Fibroblast of lung (primary cell): ENCODE measurements at places on chromosomes 12 and 14. TPM values are rescaled to one million over a fixed set of nuclear protein-coding genes. Genes with fewer than 3 reads are reported as not detected.

Gene SERPINA12
- total RNA-seq: not detected in 2 replicates

Gene FOS
- total RNA-seq: 71.4 and 178 TPM in 2 replicates

Gene GPR33
- not detected in 2 replicates for total RNA-seq

Gene BMAL2
- total RNA-seq: 23.9 and 44.9 TPM in 2 replicates

Gene KRT80
- under 0.01 and 0.17 TPM in 2 replicates for total RNA-seq

Gene ADAMTS20
- not detected in 2 replicates for total RNA-seq

Gene LHX5
- not detected in 2 replicates for total RNA-seq

Gene NKX2-1
- not detected in 2 replicates for total RNA-seq

Gene HCAR2
- under 0.01 TPM in 1 of 2 replicates, not detected in the other for total RNA-seq

Gene GALC
- total RNA-seq: 18.7 and 22.8 TPM in 2 replicates

Gene COL2A1
- not detected in 2 replicates for total RNA-seq

Gene RPGRIP1
- total RNA-seq: under 0.01 TPM in 1 of 2 replicates, not detected in the other

Gene TMEM52B
- under 0.01 and 0.50 TPM in 2 replicates for total RNA-seq

Gene ARHGAP9
- under 0.01 TPM in 2 replicates for total RNA-seq

Gene SDR9C7
- not detected in 2 replicates for total RNA-seq

Gene JAG2
- total RNA-seq: 1.8 TPM in 2 replicates

Gene HOXC4
- total RNA-seq: 0.17 and 0.26 TPM in 2 replicates

Gene DCN
- total RNA-seq: 586 and 902 TPM in 2 replicates

Gene AQP2
- total RNA-seq: not detected in 2 replicates

Gene ZNF384
- 9.8 and 12.2 TPM in 2 replicates for total RNA-seq

Gene ZC2HC1C
- 1.5 and 1.8 TPM in 2 replicates for total RNA-seq
